Fibroblast of gingiva (primary cell): ENCODE measurements at places on chromosomes 3 and 15.
A peak's percentile ranks its signal among the peaks of the same experiment; 100 is the strongest.

DNA sequence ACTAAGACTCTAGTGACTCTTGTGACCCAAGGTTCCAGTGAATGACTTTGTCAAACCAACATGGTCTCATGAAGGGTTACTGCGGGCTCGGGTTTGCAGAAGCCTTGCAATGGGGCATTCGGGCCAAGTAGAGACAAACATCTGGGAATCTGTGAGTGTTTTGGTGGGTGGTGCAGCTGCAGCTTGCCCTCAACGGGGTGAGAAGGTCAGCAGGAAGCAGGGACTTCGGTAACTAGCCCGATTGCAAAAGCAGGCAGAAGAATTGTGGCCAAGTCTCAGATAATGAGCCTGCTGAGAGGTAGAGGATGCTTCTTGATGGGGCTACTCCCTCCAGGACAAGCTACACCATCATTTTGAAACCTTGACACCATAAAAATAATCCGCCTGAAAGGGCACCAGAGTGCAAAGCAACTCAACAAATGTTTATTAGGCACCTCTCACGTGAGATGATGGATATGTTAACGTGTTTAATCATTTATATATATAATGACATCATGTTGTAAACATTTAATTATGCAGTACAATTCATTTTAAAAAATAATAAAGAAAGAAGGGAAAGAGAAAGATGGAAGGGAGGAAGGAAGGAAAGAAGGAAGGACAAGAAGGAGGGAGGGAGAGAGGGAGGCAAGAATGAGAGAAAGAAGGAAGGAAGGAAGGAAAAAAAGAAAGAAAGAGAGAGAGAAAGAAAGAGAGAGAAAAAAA, 263.9 kb upstream of the IGF1R start:
- DNase-seq = no peak

- DNase-seq = no peak
These were observed 96.6 kb upstream of the FLNB start for GRCh38 chr3:57911593-57911992.

GRCh38 chr15:52233405-52233804, 42.2 kb upstream of the GNB5 start:
- peak; percentile 28 for DNase-seq

DNA sequence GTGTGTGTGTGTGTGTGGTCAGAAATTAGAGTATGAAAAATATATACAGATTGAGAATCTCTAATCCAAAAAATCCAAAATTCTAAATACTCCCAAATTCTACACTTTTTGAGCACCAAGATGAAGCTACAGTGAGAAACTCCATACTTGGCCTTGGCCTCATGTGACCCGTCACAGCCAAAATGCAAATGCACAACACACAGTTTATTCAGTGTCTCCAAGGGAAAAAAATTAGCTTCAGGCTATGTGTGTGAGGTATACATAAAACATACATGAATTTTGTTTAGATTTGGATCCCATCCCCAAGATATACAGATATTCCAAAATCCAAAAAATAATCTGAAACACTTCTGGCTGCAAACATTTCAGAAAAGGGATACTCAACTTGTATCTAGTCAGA, 33.2 kb upstream of the OSTN start:
- DNase-seq = no peak

GRCh38 chr3:16883057-16883722, 1.6 kb upstream of the PLCL2 start:
- DNase-seq = peak; percentile 99

DNA sequence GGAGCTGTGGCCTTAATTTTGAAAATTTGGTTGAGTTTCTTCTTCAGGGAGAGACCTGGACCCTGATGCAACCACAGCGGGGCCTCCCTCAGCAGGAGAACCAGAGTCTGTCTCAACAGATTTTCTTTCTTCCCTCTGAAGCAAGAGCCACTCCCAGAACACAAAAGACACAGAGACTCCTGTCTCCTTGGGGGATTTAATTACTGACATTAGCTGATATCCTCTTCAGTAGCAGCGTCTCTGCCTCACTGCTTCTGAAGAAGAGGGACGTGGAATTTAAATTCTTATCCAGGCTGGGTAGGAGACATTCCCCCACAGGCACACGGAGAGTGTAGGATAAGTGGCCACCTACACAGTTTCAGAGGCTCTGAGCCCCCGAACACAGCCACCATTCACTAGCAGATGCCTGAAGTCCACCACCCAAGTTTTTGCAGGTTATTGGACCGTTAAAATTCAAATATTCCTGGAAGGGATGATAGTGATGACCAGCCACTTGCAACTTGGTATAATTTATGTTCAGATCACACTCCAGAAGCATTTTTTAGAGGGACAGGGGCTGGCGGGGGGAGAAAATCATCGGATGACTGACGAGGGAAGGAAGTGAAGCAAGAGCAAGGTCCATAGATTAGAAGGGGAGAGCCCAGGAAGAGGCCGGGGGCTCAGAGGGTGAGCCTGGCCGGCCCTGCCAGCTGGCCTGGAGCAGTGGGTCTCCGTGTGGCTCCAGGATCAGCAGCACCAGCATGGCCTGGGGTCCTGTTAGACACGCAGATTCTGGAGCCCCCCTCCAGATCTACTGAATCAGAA, 109.7 kb downstream of the BDH1 start:
- DNase-seq = no peak

GRCh38 chr15:100920516-100921135, 1.5 kb downstream of the LRRK1 start:
- no peak for DNase-seq

DNA sequence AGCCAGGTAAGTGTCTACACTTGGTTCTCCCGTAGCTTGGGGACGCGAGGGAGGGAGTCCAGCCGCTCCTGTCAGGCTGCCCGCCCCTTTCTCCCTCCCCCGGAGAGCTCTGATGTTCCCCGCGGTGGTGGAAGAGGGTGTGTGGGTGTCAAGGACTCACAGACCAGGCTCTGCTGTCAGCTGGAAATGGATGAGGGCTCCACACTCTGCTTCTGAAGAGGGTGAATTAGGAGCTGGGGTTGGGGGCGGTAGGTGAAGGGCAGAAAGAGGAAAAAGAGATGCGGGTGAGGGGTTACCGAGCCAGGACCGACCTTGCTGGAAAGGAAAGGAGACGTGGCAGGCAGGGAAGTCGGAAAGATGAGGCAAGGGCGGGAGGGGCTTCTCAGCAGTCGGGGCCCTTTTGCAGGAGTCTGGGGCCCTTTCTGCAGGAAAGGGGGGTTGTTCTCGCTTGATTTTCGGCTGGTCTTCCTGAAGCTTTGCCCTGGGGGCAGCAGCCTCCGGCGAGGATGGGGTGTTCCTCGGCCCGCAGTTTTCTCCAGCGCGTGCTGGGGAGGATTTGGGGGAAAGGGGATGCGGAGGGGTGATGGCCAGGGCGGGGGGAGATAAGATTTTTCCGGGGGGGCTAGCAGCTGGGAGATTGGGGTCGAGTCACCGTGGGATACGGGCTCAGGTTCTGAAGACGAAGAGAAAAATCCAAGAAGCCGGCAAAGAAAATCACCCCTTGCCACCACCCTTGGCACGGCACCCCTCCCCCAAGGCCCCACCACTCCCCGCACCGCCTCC, 602 bp upstream of the BAHD1 start:
- DNase-seq = peak; percentile 23

DNA sequence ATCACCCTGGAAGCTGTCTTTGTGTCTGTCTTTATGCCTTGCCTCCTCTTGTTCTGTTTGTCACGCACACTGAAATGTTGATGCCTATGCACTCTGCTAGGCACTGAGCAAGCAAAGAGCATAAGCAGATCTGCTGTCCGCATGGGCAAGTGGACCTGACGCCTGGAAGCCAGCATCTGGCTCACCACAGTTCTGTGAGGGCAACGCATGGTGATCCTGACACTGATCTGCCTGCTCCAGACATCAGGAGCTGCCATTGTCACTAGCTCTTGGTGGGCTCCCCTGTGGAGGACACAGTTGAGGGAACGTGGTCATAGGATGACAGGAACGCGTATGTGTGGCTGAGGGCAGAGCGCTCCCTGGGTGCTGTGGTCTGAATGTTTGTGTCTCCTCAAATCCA, 234.6 kb downstream of the ADAMTS17 start:
- no peak for DNase-seq

DNA sequence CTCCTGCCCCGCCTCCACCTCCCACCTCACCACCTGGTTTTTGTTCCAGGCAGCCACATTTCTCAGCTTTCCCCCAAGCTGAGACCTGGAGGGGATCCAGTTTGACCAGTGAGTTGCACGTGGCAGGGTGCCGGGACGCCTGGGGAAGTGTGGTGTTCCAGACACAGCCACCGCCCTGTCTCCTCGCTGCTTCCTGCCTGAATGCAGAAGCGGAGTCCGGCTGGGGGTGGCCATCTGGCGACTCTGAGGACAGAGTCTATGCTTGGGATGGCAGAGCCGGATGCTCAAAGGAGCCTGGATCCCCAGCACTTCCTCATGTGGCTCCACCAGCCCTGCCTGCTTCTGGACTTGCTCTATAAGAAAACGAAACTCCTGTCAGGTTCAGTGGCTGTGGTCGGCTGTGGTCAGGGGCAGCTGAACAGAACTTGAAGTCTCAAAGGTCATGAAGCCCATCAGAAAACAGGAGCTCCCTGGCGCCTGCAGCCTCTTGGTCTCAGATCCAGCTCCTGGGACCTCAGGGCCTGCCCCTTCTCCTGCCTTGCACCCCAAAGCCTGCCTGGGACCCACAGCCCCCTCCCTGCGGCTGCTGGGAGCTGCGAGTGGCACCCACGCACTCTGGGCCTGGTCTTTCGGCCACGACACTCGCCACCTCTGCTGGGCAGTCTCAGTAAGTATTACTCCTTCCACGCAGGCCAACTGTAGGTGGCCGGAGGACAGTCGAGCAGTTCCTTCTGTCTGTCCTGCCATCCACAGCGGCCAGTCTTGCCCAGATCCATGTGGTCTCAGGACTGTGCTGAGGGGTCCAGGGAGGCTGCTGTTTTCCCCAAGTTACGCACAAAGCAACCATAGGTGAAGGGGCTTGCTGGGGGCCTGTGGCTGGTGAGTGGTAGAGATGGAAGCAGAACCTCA, 112.8 kb upstream of the MEF2A start:
- no peak for DNase-seq

DNA sequence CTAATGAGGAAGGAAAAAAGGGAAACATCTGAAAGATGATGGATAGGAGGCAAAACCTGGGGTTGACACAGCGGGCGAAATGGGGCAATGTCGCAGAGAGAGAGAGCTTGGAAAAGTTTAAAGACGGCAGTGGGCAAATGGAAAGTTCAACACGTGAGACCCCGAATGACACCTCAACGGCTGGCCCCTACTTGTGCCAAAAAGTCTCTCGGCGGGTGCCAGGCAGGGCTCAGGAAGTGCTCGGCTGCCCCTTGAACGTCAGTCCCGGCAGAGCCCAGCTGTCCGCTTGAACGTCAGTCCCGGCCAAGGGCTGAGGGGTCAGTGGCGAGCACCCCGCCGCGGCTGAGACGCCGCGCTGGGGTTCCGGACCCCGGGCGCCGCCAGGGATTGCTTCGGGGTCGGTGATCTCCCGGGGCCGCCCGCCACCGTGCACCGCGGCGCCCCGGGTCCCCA, 658 bp downstream of the EOGT start:
- DNase-seq = peak; percentile 66

DNA sequence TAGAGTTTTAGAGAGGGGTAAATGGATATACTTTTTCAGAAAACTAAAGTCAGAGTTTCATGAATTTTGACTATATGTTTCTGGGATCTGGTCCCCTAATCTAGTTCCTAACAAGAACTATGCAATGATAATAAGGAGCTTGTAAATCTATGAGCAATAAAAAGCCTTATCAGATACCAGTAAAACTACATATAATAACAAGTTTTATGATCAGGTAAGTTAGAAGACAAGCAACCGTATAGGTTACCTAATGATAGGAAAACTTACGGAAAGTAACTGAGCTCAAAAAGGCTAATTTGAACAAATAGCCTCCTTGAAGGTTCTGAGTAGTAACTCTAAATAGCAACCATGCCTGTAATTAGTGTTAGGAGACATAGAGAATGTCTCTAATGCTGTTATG, 21.0 kb downstream of the MIX23 start:
- DNase-seq = no peak

DNA sequence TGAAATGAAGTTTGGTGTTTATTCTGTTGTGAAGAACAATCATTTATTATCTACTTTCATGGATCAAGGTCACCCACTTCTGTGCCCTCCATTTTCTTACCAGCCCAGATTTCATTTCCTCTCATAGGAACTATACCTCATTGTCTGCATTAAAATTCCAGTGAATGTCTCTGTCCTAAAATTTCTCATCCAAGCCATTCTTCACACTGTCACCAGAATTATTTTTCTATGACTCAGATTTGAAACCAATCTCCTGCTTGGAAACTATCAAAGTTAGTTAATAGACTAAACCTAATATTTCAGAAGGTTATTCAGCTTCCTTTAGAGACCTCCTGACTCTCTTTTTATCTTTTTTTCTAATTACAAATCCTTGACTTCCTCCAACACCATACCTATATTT, 364.1 kb upstream of the CBLB start:
- no peak for DNase-seq

- DNase-seq = no peak
These were observed 31.7 kb downstream of the FRMD5 start for GRCh38 chr15:44163370-44163769.

GRCh38 chr3:73061416-73061815, at the start of gene EBLN2:
TSS of gene EBLN2 (plus strand) at chr3:73061659. CDS start at chr3:73062082, 423 bp downstream.
- no peak for DNase-seq

- DNase-seq = no peak
These were observed 39.6 kb downstream of the MLH1 start for GRCh38 chr3:37032961-37033360.
